SW480 (cell line): ENCODE measurements at places on chromosomes 4 and X.

- peak; percentile 68 for DNase-seq
Measured at GRCh38 chr4:4672402-4672801, 130.6 kb upstream of the STX18 start.

GRCh38 chrX:13985697-13986435 is 43.8 kb downstream of the GEMIN8 start:
- DNase-seq: no peak

DNA sequence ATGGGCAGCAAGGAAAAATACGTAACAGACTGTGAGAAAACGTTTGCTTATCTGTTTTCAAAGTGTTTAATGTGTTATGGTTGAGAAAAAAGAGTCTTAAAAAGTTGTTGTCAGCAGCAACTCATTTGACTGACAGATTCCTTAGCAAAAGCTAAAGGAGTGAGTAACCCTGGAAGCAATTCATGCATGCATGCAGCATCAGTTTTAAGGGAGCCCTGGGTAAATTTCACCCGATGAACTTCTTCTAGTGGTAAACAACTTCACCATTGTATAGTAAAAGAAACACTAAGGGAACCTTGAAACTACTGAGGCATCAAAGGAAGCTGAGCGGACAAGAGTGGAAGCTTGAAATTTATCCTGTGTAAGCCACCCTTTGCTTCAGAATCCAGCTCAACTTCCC is 583.2 kb upstream of the INTU start:
- no peak for DNase-seq

DNA sequence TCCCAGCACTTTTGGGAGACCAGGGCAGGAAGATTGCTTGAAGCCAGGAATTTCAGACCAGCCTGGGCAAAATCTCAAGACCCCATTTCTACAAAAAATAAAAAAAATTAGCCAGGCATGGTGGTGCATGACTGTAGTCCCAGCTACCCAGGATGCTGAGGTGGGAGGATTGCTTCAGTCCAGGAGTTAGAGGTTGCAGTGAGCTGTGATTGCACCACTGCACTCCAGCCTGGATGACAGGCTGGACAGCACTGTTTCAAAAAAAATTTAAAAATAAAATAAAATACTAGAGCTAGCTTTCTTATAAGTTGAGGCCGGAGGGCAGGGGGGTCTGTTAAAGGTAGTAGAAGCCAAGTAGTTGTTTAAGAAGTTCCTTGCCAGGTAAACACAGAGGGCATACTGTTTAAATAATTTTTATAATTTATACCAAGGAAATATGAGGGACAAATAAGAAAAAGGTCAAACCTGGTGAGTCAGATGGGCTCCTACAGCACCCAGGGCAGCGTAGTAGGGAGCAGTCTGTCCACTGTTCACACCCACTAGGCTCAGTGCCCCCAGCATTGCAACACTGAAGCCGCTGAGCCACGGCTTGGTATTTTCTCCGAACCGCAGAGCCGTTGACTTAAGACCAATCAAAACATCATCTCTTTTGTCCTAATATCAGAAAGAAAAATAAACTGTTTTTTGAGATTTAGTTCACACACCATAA is 17.3 kb downstream of the COQ2 start:
- DNase-seq: no peak

DNA sequence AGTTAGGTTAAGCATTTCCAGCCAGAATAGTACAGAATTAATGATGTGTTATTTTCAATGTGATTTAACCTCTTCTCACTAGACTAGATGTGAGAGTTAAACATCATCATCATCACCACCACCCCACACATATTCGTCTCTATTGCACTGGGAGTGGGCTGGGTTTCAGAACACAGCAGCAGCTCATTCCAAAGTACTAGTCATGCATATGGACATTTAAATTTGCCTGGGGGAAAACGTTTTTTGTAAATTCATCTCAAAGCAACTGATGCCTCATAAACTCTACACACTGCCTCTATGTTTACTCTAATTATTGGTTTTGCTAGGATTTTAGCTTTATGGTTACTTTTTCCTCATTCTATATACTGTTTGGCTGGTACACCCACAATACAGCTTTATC is 509.1 kb downstream of the PPP4R3C start:
- DNase-seq: no peak

GRCh38 chr4:75037252-75037651 is 104.3 kb downstream of the PARM1 start:
- DNase-seq: no peak

- no peak for DNase-seq
Measured at GRCh38 chr4:105057370-105058105, 89.1 kb upstream of the TET2 start.

GRCh38 chrX:130083107-130083490 is 27.2 kb downstream of the ELF4 start:
- DNase-seq: no peak
